Left cardiac atrium (tissue), 4 donors: ENCODE measurements at places on chromosomes 7 and 10.
A peak's percentile ranks its signal among the peaks of the same experiment; 100 is the strongest.

DNA sequence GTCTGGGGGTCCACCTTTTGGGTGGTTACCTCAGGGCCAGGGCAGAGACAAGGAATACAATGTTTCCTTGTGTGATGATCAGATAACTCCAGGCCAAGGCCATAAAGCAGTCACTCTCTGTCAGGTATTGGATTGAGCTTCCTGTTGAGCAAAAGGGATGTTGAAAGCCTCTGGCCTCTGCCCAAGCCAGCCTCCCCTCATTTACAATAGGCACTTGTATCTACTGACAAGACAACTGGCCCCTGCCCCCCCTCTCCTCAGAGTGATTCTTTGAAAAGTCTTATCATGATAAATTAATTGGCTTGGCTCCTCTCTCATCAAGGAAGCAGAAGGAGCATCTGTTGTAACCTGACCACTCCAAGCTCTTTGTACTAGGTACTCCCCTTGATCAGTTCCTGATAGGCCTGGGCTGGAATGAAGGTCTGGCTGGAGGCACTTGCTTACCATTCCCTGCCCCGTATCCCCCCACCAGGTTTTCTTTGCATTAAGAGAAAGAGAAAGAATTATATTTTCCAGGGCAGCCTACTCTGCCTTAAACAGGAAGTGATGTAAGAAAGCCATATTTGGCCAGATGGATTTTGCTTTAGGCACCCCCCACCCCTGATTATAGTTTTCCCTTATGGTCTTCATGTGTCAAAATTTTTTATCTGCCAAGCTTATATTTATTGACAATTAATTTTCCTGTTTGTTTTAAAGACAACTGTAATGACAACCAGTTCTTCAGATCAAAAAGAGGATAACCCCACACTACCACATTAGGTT is 42.1 kb upstream of the HPS1 start:
- DNase-seq = no peak

- DNase-seq = no peak
Measured at GRCh38 chr7:132784406-132784805, 208.1 kb upstream of the PLXNA4 start.

DNA sequence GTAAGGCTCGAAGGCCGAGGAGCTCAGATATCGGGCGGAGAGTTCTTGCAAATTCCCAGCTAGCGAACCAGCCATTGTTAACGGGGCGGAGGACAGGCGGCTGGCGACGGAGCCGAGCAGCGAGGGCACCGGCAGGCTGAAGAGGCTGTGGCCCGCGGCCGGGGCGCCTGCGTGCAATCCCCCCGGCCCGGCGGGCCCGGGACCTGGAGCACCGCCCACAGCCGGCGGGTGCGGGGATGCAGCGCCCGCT is 4.1 kb downstream of the VAX1 start:
- no peak for DNase-seq

DNA sequence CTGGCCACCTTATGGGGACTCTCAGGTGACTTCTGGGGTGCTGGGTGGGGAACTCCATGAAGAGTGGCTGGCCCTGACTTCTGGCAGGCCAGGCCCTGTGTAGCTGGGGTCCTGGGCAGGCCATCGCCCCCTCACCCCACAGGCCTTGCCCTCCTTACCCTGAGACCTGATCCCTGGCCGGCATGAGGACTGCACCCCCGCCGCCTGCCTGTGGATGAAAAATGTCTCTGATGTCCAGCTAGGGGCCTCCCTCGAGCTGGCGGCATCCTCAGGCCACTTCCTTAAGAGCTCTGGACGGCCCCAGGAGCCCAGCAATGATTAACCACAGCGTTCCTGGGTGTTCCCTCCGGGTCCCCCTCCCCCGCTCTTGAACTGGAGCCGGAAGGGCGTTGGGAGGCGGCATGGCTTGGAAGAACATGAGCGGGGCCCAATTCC is 31.8 kb upstream of the SHH start:
- no peak for DNase-seq

DNA sequence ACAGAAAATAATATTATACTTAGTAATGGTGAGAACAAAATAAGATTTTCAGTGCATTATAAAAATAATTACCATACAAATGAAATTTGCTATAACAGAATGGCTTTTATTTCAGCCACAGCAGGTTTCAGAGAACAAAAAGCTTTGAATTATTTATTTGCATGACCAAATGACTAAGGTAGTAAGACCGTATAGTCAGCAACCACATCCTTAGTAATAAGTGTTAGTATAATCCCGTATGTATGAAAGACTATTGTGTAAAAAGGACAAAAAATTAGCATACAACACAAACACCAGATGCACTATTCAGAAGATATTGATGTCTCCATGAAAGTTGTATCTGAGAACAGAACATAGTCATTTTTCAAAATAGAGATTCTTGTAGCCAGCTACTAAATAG is 12.2 kb downstream of the PDZD8 start:
- DNase-seq = no peak

DNA sequence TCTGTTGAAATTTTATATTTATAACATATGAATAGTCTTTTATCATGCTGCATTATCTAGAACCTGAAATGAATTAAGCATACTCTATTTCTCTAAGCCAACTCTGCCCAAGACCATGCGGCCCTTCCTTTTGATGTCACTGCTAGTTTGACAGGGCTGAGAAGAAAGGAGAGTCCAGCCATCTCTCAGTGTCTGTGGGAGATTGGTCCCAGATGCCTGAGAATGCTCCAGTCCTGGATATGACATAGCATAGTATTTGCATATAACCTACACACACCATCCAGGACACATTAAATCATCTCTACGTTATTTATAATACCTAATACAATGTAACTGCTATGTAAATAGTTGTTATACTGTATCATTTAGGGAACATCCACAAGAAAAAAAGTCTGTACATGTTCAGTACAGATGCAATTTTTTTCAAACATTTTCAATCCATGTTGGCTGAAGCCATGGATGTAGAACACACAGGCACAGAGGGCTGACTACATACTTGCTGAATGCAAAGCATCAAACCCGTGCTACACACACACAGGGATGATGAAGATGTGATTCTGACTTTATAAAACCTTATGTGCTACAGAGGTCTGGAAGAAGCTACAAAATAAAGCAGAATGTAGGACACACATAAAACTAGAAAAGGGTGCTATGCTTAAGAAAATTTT is 315.4 kb downstream of the PARD3 start:
- no peak for DNase-seq

DNA sequence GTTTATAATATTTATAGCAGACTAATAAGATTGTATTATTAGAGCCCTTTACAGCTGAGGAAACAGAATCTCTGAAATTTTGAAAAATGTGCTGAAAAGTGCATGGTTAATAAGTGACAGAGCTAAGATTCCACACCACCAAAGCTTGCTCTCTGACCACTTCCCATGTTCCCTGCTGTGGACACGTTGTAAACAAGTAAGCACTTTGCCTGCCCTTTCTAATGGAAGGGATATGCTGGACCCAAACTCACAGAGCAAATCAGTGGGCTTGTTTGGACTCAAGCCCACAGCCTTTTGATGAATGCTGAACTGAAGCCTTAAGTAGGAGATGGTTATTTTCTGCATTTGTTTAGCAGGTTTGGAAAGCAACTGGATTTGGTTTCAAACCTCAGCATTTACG is 214.0 kb upstream of the TMEM72 start:
- DNase-seq = no peak

GRCh38 chr7:91276909-91277308 is 12.7 kb downstream of the FZD1 start:
- no peak for DNase-seq

DNA sequence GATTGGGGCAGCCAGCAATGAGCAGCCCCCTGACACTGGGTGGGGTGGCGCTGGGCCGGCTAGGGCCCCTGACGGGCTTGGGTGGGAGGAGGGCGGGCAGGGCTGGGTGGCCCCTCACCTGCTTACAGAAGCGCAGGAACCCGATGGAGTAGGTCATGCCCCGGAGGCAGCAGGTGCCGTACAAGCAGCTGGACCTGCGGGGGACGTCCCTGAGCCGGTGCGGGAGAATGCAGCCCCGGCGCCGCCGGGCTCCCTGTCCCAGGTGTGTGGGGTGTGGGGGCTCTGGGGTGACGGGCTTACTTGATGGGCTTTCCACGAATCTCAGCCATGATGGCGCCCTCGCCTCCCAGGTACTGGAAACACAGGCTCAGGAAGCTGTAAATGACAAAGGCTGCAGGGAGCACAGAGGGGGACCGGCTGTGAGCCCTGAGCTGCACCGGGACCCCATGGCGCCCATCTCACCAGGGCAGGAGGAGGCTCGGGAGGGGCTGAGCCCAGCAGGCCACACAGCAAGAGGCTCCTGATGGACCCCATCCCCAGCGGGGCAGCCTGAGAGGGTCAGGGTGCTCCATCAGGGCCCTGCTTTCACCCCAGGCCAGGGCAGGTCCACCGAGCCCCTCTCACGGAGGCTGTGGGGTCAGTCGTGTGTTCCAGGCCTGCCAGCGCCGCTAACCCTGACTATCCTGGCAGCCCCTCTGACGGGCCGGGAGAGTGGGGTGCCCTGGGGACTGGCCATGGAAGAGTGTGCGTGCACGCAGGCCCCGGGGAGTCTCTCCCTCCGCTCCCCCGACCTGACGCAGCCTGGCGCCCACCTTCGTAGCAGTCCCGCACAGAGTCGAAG is 5.8 kb downstream of the TMEM184A start:
- no peak for DNase-seq

DNA sequence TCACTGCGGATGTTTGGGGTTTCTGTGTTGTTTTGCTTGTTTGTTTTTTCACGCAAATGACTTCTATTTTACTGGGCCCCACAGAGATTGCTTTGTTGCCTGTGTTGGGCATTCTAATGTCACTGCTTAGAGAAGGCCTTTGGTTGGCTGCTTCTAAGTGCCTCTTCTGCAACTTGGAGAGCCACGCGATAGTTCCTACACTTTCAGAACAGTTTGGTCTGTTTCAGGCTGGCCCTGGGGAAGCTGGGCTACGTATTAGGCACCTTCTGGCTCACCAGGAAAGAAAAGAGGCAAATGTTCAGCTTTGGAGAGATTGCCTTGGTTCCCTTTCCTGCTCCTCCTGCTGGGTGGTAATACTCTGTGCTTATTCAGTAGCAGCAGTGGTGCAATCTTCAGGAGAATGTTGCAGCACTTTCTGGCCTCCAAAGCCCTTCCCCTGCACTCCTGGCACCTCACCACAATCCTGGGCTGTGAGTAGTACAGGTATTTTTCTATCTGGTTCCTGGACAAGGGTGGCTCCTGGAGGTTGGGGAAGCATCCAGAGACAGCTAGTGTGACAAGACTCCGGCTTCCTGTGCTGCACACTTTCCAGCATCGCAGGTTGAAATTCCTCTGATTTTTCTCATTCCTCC is 1.2 kb downstream of the ANTXRL start:
- no peak for DNase-seq

DNA sequence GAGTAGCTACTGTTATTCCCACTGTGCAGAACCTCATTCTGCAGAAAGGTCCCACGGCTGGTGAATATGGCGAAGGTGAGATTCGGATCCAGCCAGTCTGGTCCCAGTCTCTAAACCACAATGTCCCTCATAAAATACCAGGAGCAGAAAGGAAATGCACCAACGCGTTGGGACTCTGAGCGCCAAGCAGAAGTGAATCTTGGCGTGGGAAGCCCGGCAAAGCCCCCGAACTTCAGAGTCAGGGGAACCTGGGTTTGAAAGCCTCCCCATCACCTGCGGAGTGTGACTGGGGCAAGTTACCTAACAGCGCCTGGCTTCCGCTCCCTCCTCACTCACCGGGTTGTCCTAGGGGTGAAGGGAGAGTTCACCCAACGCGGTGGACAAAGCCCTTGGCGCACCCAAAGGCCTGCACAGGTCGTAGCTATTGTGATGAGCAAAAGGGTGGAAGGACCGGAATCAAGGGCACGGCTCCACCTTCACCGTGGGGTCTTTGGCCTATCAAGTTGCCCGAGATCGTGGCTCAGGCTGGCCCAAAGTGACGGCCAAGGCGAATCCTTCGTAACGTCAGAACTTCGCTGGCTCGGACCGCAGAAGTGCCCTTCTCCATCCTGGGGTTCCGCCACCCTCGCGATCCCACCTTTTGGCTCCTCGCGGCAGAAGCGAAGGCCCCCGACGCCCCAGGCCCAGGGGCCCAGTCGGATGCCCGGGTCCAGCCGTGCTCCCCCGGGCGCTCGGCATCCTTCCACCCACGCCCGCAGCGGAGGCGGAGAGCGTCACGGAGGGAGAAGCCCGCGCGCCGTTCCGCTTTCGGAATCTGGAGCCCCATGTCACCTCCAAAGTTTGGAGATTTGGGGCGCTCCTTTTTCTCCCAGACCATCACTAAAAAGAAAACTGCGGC is 811 bp downstream of the RGS10 start:
- DNase-seq = peak; percentile 42

DNA sequence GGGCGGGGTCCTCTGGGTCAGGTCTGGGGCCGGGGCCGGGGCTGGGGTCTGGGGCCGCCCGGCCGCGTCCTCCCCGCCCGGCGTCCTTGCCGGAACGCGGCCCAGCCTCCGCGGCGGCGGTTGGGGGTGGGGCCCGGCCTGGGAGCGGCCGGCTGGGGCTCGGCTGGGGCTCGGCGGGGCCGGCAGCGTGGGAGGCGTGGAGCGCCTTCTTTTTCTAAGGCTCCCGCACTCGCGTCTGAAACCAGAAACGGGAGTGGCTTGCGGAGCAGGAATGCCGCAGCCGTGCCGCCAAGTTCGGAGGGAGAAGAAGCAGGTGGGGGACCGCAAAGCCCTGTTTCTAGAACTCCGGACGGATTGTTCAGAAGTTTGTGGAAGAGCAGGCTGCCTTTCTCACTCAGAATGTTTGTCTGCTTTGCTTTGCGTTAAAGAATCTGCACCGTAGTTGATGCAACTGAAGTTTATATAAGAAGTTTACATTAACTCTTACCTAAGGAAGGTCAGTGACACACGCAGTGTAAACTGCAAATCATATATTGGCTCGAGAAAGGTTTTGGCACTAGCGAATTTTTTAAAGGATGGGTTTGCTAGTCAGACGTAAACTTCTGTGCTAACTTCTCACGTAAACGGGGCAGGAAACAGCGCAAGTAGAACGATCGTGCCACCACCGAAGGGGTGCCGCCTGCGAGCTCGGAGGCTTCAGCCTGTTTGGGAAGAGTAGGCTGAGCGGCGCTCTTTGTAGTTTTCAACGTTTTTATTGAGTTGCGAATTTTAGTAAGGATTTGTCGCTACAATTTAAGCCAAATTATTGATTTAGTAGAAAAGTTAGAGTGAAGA is 729 bp downstream of the DNAJB6 start:
- peak; percentile 73 for DNase-seq

- no peak for DNase-seq
Measured at GRCh38 chr7:149284343-149284742, 22.3 kb downstream of the ZNF783 start.

GRCh38 chr10:18236756-18237155 is 96.5 kb downstream of the CACNB2 start:
- no peak for DNase-seq
